ENCODE measurements at places on chromosomes 3 and 15.

GRCh38 chr15:80536716-80537115, 132.5 kb downstream of the ARNT2 start:
- no peak for DNase-seq

- peak; percentile 10 for DNase-seq
These were observed 177.8 kb downstream of the SERPINI1 start for GRCh38 chr3:167913219-167913835.

DNA sequence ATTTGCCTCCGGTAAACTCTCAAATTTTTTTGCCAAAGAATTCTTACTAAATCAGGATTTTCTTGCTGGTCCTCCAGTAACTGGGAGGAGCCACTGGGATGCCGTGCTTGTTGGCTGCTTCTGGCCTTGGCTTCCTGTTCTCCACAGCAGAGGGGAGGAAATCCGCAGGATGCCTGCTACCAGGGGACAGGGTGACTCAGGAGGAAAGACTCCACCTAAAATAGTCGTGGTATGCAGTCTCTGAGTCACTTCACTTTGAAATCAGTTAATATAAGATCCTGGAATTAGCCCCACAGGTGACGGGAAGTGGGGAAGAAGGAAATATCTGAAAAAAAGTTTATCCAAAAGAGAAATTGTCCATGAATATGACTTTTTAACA, 6.5 kb upstream of the TM4SF18 start:
- no peak for DNase-seq

DNA sequence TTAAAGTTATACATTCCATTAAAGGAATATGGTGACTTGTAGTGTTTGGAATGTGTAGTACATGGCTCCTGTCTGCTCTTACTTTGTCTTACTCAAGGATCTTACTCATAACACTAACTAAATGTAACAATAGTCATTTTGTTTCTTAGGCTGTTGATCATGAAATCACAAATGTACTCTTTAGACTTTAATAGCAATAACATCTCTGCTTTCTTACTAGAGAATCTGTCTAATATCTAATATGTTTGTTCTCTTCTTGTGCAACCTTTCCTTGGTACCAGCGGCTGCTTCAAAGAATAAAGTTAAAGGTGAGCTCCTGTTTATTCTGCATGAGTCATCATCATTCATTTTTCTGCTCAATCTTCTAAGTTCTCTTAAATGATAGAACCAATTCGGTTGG, 767.5 kb downstream of the CADM2 start:
- no peak for DNase-seq

DNA sequence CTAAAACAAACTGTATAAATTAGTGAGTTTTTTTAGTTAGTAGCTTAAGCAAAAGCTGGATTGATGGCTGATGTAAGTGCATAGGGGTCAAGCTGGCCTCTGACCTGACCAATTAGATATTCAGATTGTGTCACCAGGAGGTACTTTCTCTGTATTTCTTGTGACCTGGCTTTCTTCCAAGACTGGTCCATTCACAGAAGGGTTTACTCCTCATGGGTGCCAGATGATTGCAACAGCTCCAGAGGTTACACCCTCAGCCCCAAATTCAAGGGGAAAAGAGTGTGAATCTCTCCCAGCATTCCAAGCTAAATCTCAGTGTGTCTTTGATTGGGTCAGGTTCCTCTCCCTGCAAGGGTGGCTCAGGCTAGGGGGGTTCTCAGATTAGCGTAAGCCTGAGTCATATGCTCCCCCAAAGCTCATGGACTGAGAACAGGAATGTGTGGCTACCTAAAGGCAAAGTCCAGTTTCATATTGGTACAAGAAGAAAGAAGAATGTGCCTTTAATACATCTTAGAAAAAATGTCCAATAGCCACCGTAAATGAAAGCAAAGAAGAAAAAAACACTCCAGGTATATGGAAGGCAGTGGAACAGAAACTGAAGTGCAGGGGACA, 16.5 kb downstream of the PML start:
- no peak for DNase-seq

- peak; percentile 95 for DNase-seq
These were observed at the start of gene CEP70 for GRCh38 chr3:138594150-138594934. CEP70 (minus strand) TSS chr3:138594260; CDS start chr3:138572927, 21,333 bp downstream.

DNA sequence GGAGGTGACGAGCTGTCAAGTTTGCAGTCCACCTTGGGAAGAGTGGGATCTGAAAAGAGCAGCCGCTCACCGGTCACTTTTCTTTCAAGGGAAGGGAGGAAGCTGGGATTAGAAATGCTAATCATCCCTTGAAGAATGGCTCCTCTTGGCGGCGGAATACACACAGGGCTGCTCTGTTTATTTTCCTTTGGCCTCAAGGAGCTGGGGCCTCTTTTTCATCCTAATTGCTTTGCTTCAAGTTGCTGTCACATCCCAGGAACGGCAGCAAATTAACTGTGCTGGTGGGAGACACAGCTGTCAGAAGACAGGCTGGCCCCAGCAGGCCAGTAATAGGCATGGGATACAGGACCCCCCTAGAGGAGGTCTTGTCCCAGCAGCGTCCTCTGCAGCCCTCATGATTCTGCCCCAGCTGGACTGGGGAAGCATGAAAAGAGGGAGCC, 6.7 kb downstream of the KBTBD13 start:
- no peak for DNase-seq

- DNase-seq, result no peak
These were observed 50.7 kb upstream of the SPATA12 start for GRCh38 chr3:57009802-57010201.

DNA sequence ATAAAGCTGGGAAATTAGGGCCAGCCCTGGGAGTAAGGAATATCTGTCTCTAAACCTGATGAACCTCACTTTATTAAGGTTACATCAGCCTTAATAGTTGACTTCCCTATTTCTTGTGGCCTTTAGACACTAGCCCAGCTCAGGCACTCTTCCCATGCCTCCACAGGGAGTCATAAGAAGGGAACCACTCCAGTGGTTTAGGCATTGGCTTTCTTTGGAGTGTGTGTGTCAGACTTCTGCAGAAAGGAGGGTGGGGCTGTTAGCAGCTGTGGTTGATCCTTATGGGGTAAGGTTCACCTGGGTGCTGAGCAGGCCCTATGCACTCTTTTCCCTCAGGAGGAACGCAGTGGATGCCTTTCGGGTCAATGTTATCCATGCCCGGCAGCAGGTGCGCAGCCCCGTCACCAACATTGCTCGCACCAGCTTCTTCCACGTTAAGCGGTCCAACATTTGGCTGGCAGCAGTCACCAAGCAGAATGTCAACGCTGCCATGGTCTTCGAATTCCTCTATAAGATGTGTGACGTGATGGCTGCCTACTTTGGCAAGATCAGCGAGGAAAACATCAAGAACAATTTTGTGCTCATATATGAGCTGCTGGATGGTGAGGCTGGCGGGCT, 4.0 kb downstream of the AP2M1 start:
- DNase-seq, result no peak

DNA sequence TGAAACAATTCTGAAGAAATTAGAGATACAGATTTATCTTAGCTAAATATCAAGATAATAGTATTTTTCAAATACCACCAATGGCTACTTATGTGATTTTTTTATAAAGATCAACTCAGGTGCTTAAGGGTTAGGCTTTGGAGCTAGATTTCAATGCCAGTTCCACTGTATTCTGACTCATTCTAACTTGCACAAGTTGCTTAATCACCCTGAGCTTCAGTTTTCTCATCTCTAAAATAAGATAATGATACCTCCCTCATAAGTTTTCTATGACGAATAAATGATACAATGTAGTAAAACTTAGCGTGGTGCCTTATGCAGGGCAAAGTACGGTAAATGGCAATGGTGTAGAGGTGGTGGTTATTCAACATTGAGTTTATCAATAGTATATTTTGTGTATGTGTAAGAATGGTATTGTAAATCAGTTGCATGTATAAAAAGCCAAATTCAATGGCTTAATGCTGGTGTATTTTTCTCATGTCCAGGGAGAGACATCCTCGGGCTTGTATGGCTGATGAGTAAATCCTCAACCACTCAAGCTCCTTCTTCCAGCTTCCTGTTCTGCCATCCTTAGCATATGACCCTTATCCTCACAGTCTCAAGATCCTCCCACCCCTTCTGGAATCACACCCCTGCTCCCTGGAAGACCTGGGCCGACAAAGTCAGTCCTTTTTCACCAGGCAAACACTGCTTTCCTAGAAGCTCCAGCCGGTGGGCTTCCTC, 505.9 kb upstream of the CFAP20DC start:
- no peak for DNase-seq

- no peak for DNase-seq
These were observed 19.2 kb downstream of the GNB4 start for GRCh38 chr3:179432021-179432420.

DNA sequence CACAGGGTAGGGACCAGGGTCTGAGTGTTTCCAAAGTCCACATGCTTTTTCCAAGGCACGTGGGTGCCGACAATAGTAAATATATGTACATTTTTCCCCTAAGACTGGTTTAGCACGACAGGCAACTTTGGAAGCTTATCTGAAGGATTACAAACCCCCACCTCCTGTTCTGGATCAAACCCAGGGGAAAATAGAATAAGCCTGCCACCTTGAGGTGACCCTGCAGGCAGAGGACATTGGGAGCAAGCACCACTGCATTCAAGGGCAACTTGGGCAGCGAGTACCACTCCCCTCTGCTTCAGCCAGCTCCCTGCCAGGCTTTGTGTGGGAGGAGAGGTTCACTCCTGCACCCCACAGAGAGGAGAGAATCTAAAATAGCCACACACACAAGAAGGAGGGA, 44.8 kb downstream of the KBTBD12 start:
- DNase-seq, result peak; percentile 60

GRCh38 chr3:55692295-55692956, 205.3 kb upstream of the WNT5A start:
- DNase-seq, result peak; percentile 17

DNA sequence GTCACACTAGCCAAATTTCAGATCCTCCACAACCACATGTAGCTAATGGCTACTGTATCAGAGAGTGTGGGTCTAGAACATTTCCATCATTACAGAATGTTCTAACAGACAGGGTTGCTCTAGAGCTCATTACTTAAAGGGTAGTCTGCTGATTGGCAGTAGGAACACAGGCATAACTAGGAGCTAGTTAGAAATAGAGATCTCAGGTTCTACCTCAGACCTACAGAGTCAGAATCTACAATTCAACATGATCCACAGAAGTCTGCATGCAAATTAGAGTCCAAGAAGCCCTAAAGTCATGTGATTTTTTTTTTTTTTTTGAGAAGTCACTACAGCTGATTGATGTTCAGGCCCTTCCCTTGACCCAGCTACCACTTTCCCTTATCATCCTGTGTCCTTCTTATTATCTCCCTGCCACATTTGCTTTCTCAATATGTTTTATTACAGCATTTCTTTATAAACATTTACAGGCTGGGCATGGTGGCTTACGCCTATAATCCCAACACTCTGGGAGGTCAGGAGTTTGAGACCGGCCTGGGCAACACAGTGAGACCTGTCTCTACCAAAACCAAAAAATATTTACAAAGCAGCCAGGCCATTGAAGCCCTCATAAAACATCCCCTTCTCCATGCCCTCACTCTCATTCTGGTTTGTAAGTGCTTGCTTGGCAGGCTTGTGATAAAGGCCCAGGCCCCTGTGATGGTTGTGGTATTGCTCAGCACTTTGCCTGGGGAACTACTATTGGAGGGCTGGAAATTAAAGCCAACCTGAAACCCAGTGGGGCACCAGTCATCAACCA, 3.8 kb upstream of the ABHD5 start:
- no peak for DNase-seq

DNA sequence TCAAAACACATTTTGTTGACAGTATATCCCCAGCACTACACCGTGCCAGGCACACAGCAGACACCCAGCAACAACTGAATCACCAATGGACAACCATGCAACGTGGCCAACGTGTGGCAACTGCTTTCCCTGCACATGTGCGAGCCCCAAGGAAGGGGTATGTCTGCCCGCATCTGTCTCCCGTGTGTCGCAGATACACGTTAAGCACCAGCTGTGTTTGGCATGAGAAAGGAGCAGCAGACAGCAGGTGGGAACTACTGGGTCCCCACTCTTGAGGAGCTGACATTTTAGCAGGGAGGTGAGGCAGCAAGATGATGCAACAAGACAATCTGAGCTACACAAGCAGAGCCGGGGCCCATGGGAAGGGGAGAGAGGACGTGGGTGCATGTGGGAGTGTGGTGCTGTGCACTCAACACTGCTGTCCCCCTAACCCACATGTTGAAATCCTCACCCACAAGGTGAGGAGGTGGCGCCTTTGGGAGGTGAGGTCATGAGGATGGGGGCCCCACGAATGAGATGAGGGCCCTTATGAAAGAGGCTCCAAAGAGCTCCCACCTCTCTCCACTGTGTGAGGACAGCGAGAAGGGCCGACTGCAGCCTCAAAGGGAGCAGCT, 56.2 kb downstream of the ROPN1B start:
- no peak for DNase-seq

- no peak for DNase-seq
These were observed 32.0 kb downstream of the SV2B start for GRCh38 chr15:91132079-91132478.

DNA sequence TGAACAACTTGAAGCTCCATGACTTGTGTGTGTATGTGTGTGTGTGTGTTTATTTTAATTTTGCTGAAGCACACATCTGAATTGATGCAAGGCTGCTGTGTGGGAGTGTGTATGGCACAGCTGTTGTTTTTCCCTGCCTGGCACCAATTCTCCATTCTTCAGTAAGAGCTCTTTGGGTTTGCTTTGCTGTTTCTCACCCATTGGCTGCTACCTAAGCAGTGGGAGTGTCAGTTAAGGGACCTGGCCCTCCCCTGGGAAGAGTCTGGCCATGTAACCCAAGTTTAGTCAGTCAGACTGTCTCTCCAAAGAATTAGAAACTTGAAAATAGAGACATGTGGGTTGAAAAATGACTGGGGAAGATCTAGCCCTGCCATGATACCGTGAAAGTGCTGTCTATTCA, 126.2 kb upstream of the SYNPR start:
- no peak for DNase-seq

GRCh38 chr3:168117853-168118313, 22.2 kb upstream of the GOLIM4 start:
- no peak for DNase-seq

DNA sequence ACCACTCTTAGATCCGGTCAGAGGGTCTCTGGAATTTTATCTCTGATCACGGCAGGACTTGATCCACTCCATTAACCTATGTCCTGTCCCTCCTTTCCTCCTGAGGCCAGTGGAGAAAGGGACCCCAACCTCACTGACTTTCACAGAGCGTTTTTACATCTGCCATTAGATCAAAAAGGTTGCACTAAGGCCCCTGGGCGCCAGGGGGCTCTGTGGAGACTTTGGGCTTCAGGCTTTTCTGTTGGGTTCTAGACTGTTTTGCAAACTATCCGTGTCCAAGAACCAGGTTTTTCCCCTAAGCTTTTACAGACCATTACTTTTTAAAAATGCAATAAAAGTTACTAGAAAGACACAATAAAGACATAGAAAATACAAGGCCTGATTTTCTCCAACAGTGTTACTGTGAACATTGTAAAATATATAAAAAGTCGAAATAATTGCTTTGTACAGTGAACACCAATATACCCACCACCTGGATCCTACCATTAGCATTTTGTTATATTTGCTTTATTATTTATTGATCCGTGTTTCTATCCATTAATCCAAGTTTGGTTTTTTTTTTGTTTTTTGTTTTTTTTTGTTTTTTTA, 159.7 kb downstream of the POLR2M start:
- DNase-seq, result peak; percentile 42

Data from SK-N-SH (cell line).